CD4-positive, alpha-beta T cell (primary cell): ENCODE measurements at places on chromosomes 7 and 10. TPM values are rescaled to one million over a fixed set of nuclear protein-coding genes. Genes with fewer than 3 reads are reported as not detected.

OAT gene
- total RNA-seq, result 48.5 TPM

SPDYE16 gene
- not detected for total RNA-seq

CLDN15 gene
- total RNA-seq, result 12.6 TPM

ACBD7 gene
- total RNA-seq, result 0.19 TPM

CALN1 gene
- not detected for total RNA-seq

FAM241B gene
- total RNA-seq, result 14.1 TPM

GRCh38 chr10:76106611-76107010, 675.2 kb downstream of the LRMDA start:
- H3K27me3 ChIP-seq, result no peaks in the 10 kb centered on the region
- H3K27ac ChIP-seq, result no peak overlapping the region
- DNase-seq, result no peak
- no peaks in the 10 kb centered on the region for H3K4me1 ChIP-seq

GRCh38 chr7:66542528-66543269, 86.0 kb upstream of the KCTD7 start:
- H3K4me1 ChIP-seq, result no peaks in the 10 kb centered on the region
- no peak overlapping the region for H3K4me3 ChIP-seq
- no peaks in the 10 kb centered on the region for H3K27me3 ChIP-seq
- no peak overlapping the region for H3K27ac ChIP-seq
- DNase-seq, result no peak

DNA sequence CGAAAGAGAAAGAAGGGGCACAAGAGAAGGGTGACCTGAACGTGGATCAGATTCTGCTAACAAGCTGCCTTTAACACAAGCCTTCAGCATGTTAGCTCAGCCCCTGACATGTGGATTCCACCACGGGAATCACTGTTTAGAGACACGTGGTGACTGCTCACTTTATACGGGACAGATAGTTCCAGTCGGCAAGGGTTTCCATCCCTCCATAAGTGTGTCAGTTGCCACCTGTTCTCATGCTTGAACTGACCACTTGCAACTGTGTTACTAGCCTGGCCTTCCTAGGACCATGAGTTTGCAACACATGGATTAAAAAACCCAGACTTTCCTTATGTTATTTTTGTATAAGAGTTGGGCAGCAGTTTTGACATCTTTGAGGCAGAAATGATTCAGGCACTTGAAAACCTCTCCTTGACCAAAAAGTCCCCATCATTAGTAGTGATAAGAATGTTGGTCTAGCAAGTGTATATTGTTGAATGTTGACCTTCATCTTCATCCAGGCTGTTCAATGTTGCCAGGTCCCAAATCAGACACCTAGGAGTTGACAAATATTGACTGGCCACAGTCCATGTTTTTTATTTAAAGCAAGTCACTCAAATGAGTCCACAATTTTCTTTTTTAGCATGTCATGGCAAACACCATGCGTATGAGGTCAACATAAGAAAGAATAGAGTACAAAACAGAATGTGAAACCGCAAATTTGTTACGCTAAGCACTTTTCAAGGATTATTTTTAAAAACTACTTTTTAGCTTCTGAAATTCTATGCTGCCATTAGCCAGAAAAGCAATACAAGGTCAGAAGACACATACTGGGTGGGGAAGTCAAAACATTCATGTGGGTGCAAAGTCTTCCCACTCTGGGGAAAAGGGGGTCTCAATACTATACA, 101.6 kb downstream of the ABLIM1 start:
- no peaks in the 10 kb centered on the region for H3K4me1 ChIP-seq
- no peaks in the 10 kb centered on the region for H3K36me3 ChIP-seq
- no peak for DNase-seq

DNA sequence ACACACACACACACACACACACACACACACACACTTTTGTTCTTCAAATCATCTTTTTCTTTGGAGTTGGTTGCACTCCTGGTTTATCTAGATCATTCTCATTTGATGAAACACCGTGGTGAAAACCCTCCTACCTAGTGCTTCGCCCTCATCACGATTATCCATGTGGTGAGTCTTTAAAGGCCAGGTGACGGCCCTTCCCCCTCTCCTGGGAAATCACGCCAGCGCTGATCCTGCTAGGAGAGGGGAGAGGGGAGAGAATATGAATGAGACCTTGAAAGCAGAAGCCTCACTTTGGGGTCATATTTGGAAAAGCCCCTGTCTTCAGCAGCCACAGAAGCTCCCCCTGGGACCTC, 103.9 kb upstream of the LRRC4 start:
- peaks cover 17% of the 10 kb centered on the region for H3K27me3 ChIP-seq
- DNase-seq, result no peak
- no peak overlapping the region for H3K27ac ChIP-seq

DNA sequence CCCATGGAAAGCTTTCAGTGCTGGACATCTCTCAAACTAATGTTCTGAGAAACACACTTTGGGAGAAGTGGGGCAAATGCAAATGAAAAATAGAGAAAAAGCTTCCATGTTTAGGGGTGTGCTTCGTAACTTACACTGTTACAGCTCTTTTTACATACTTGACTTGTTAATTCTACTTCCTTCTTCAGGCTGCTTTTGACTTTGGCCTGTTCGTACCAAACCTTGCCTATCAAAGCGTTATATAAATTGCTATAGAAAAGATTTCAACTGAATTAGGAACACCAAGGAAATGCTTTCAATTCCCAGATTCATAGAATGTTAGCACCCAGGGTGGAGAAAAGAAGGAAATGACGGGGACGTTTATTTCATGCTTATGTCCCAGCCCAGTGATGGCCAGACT, 140.8 kb upstream of the PRR15 start:
- H3K36me3 ChIP-seq, result no peaks in the 10 kb centered on the region
- no peaks in the 10 kb centered on the region for H3K4me1 ChIP-seq
- H3K27ac ChIP-seq, result no peak overlapping the region
- H3K4me3 ChIP-seq, result no peak overlapping the region

- H3K4me3 ChIP-seq, result no peak overlapping the region
- H3K4me1 ChIP-seq, result no peaks in the 10 kb centered on the region
- no peaks in the 10 kb centered on the region for H3K27me3 ChIP-seq
- DNase-seq, result no peak
- H3K27ac ChIP-seq, result no peak overlapping the region
- no peaks in the 10 kb centered on the region for H3K36me3 ChIP-seq
Observed at GRCh38 chr7:90951986-90952954, 312.0 kb upstream of the FZD1 start.

GRCh38 chr10:85187047-85187446, 858.7 kb downstream of the CCSER2 start:
- no peaks in the 10 kb centered on the region for H3K4me1 ChIP-seq
- no peak overlapping the region for H3K27ac ChIP-seq
- H3K27me3 ChIP-seq, result no peaks in the 10 kb centered on the region
- H3K36me3 ChIP-seq, result no peaks in the 10 kb centered on the region
- DNase-seq, result no peak
- no peak overlapping the region for H3K4me3 ChIP-seq

GRCh38 chr10:70293169-70293843, 9.5 kb upstream of the NPFFR1 start:
- no peak overlapping the region for H3K4me3 ChIP-seq
- H3K36me3 ChIP-seq, result no peaks in the 10 kb centered on the region
- DNase-seq, result no peak
- no peak overlapping the region for H3K27ac ChIP-seq

- no peak for DNase-seq
- no peak overlapping the region for H3K27ac ChIP-seq
- no peaks in the 10 kb centered on the region for H3K4me1 ChIP-seq
- H3K36me3 ChIP-seq, result no peaks in the 10 kb centered on the region
Observed at GRCh38 chr10:283916-284356, 148.7 kb downstream of the ZMYND11 start.

- no peaks in the 10 kb centered on the region for H3K4me1 ChIP-seq
- H3K27ac ChIP-seq, result no peak overlapping the region
- peaks cover 65% of the 10 kb centered on the region for H3K36me3 ChIP-seq
- no peak for DNase-seq
Observed at GRCh38 chr7:157220916-157221569, 82.3 kb downstream of the UBE3C start.
